NCI-H1092 (cell line): ENCODE measurements at places on chromosomes 13 and 19.

GRCh38 chr19:31112158-31112557, 237.1 kb downstream of the TSHZ3 start:
- no peak for DNase-seq

DNA sequence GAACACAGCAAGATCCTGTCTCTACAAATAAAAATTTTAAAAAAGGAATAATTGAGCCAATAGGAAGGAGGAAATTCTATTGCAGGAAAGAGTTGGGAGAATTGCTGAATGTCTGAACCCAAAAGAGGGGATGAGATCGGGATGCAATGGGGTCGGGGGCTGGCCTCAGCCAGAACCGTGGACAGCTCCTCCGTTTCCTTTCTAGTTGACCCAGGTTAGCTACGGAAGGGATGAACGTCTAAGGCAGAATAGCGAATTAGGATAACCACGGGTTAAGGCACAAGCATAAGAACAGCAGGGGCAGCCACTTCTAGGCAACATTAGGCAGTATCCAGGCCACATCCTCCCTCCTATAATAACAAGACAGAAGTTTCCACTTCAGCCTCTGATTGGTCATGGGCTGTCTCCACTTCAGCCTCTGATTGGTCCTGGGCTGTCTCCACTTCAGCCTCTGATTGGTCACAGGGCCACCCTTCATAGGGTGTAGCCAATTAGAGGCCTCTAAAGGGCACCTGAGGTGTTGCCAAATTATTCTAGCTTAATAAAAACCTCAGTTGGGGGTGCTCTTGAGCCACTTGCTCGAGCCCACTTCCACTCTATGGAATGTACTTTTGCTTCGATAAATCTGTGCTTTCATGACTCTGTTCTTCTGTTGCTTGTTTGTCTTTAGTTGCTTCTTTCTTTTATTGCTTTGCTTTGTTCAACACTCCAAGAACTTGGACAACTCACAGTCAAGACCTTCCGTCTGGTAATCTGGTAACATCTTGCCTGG, 24.9 kb upstream of the TPM4 start:
- no peak for DNase-seq

GRCh38 chr19:49761625-49762311, 1.3 kb downstream of the TSKS start:
- no peak for DNase-seq

- peak; percentile 70 for DNase-seq
Measured at GRCh38 chr19:13849991-13850909, 26.7 kb upstream of the NANOS3 start.

- no peak for DNase-seq
Measured at GRCh38 chr13:103246581-103247200, 180.5 kb upstream of the SLC10A2 start.

DNA sequence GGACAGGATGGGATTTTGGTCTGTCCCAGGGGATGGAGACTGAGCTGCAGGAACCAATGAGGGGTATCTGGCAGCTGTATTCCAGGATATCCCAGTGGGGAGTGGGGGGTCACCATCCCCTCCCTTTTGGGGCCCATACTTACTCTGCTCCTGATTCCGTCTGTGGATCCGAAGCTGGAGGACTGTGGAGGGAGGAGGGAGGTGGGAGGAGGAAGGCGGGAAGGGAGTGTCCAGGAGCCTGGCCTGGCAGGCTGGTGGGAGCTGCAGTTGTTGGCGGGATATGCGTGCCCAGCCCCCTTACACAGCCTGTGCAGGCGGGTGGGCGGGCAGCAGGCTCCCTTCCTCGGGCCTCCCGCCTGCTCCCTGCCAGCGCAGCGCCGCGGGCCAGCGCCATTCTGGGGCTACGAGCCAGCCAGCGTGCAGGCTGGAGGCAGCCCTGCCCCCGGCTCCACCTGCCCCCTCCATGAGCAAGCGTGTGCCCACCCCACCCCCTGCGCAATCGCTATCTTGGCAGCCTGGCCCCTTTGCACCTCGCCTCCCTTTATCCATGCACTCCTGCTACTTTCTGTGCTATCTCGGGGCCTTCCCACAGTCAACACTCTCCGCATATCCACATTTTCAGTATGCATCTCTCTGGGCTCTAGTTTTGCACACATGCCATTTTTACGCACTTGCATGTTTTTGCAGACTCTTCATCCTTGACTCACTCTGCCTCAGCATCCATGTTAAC, 2.8 kb downstream of the MAMSTR start:
- peak; percentile 43 for DNase-seq

DNA sequence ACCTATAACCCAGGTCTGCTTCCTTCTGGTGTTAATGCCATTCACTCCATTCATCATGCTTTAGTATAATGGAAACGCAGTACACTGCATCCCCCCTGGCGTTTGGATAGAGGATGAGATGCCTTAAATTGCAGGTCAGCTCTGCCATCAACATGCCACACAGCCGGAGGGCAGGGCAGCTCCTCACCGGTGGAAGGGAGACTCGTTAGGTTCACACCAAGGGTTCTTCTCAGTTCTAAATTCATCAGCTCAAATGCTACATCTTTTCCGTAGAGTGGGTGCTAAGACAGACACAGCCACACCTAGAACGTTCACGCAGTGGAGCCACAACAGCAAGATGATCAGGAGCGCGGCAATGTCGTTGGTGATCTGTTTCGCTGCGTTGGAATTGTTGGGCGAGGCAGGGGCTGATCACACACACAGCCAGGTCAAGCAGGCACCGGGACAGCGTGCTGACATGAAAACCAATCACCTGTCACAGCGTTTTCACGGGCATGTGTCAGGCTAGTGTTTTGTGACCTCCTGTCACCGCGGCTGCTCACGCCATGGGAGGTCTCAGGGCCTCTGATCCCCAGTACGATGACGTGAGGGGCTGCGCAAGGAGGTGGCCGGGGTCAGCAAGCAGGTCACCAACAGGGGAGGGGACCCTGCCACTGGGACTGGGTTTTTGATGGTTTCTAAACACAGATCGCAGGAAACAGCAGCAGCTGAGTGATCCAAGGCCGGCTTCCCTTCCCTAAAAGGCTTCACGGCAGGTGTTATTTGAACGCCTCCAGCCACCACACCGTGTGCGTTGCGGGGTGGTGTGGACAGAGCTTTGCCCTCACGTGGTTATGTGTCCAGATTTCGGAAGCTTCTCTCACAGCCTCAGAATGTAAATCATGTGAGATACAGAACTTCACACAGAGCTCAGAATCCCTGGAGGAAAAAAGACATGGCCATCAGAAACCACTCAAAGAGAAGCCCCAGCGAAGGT, 94.3 kb upstream of the IRS2 start:
- DNase-seq: no peak

GRCh38 chr13:100394005-100394695, 194.4 kb downstream of the GGACT start:
- DNase-seq: no peak

DNA sequence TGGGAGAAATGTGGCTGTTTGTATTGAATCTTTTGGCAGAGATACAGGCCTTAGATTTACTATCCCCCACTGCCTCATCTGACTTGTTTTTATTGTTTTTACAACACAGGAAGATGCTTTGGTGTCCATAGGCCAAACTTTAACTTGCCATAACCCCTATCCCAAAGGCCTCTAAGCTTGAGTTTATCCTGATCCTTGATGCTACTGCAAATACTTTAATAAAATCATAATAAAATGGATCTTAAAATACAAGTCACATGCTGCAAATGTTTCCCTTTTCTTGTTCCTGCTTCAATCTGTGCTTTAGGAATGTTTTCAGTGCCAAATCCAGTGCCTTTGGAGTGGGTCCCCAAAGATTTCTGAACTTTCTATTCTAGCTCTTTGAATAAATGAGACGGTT, 770.6 kb downstream of the DACH1 start:
- no peak for DNase-seq

DNA sequence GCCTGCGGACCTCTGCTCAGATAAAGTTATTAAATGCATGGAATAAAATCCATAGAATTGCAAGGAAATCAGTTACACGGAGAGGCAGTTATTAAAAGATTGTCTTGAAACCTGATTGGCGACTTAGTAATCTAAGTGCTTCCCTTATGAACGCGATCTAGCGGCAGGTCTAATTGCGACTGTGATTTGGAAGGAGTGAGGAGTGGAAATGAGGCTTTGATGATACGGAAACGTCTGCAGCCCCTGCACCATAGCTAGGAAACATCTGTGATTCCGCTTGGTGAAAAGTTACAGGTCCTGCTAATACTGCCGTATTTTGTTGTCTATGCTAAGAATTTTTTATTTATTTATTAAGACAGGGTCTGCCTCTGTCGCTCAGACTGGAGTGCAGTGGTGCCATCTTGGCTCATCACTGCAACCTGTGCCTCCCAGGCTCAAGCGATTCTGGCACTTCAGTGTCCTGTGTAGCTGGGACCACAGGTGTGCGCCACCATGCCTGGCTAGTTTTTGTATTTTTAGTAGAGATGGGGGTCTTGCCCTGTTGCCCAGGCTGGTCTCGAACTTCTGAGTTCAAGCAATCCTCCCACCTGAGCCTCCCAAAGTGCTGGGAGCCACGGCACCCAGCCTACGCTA, 887 bp downstream of the NDUFS7 start:
- DNase-seq: no peak

DNA sequence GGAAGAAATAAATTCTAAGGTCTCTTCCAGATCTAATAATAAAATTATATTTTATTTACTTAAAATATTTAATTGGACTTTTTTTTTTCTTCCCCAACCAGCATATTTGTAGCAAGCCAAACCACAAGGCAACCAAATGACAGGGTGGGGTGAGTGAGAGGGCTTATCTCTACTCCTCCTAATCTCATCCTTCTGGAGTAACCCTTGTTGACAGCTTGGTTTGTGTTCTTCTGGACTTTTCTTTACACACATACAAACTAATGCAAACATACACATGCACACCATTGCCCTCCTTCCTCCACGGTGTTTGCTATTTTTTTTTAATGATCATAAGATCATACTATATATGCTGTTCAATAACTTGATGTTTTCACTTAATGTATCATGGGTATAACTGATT, 383.1 kb downstream of the DLEU7 start:
- DNase-seq: no peak

DNA sequence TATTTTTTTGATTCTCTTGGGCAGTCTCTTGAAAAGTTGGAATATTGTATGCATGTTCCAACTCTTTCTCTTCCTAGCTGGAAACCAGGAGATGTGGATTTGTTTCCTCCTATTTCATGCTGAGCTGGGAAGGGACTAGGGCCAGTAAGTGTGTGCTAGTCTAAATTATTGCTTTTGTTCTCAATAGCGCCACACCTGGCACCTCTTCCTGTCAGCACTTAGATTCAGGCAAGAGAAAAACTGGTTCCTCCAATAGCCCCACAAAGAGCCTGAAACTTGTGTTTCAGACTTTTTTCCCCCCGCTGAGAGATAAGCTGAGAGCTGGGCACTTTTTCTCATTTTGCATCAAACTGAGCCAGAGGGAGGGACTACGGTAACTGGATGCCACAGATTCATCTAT, 353.4 kb downstream of the OLFM4 start:
- no peak for DNase-seq

GRCh38 chr13:32639502-32640105, 53.4 kb downstream of the PDS5B start:
- no peak for DNase-seq

DNA sequence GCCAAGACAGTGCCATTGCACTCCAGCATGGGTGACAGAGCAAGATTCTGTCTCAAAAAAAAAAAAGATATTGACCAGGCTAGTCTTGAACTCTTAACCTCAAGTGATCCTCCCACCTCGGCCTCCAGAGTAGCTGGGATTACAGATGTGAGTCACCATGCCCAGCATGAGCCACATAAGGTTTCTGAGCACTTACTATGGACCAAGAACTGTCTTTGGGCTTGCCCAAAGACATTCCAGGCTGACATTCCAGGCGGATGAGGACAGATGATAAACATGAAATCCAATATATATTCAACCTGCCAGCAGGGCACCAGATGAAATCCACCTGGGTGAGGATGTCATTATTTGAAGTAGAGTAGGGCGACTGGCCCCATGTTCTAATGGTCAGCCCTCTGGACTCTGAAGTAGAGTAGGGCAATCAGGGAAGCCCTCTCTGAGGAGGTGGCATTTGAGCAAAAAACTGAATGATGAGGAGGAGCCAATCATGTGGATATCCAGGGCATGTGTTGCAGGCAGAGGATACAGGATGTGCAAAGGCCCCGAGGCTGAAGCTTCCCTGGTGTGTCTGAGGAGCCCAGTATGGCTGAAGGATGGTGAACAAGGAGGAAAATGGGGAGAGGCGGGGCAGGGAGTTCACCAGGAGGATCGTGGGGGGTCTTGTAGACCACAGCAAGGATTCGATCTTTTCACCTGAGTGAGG, 4.0 kb downstream of the C19orf38 start:
- DNase-seq: no peak

DNA sequence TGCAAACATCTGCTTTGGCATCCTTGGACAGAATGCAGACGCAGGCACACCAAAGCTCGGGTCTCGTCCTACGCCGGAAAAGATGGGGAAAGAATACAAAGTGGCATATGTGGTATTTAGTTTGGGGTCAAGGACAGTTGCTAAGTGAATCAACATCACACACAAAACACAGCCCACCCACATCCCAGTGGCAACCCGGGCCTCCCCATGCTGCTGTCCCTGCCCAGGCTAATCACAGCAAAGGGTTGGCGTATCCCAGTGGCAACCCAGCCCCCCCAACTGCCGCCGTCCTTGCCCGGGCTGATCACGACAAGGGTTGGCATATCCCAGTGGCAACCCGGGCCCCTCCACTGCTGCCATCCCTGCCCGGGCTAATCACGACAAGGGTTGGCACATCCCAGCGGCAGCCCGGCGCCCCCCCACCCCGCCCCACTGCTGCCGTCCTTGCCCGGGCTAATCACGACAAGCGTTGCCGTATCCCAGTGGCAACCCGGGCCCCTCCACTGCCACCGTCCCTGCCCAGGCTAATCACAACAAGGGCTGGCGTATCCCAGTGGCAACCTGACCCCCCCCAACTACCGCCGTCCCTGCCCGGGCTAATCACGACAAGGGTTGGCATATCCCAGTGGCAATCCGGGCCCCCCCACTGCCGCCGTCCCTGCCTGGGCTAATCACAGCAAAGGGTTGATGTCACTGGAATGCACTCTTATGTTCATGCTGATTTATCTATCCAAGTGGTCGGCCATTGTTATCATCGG, 167.8 kb upstream of the SOX1 start:
- DNase-seq: no peak

- no peak for DNase-seq
Measured at GRCh38 chr13:79548902-79549301, 67.9 kb downstream of the NDFIP2 start.

DNA sequence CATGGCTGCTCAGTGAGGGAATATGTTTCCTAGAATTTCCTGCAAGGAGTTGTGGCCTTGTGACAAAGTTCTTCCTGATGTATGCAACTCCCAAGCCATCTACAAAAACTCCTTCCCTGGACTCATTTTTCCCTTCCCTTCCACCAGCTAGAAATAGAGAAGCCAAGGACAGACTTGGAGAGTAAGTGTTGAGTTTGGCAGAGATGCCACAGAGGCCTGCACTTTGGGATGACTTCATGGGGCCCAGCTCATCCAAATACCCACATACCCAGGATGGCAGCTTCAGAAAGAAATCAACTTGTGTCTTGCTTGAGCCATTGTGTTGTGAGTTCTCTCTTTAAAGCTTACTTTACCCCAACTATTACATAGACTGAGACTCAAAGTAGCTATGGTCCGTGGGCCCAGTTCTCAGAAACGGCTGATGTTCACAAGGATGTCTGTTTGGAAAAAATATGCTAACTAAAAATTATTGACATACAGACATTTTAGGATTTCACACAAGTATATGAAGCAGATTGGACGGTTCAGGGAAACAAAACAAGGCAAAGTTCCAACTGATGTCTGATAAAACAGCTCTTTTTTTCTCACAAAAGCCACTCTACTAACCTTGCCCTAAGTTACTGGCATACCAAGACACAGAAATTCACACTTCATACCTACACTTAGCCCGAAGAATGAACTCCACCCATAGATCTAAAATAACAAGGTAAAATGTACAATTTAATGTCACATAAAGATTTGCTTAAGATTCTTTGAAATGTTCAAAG, 107.9 kb downstream of the NALCN start:
- no peak for DNase-seq

- DNase-seq: no peak
Measured at GRCh38 chr13:45826731-45827130, 24.8 kb downstream of the SIAH3 start.
